Activated effector memory CD4-positive, alpha-beta T cell treated with anti-CD3 and anti-CD28 coated beads, Interleukin-2, amount 50 U/mL, for 16 hours (primary cell): ENCODE measurements at places on chromosomes 5 and 9.

DNA sequence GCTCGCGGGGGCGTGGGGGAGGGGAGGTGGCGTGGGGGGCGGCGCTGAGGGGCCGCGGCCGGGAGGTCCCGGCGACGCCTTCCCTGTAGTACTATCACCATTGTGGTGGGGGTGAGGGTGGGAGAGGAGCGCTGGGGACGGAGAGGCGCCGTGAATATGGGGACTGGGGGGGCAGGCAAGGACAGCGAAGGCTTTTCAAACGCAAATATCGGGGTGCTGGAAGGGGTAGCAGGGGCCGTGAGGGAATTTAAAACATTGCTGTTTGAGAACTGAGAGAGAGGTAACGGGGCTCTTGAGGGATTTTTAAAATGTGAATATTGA, 427 bp downstream of the RBM27 start:
- DNase-seq = no peak

- peak; percentile 86 for DNase-seq
Measured at GRCh38 chr5:35777358-35778087, 79.2 kb upstream of the IL7R start.

DNA sequence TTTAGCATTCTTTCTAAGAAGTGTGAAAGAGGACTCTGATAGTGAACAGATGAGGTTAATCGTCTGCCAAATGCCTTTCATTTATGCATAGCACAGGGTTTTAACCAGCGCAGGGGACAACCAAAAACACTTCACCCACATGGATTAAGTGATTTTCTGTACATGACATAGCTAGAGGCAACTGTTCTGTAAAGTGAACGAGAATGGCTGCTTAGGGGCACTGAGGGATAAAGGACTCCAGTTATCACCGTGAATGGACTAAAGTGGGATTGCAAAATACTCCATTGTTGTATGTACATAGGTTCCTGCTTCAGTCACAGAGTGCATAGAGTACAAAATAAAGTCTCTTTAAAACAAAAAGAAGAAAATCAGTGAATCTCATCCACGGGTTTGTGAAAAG, 456.8 kb downstream of the DMAC1 start:
- no peak for DNase-seq

DNA sequence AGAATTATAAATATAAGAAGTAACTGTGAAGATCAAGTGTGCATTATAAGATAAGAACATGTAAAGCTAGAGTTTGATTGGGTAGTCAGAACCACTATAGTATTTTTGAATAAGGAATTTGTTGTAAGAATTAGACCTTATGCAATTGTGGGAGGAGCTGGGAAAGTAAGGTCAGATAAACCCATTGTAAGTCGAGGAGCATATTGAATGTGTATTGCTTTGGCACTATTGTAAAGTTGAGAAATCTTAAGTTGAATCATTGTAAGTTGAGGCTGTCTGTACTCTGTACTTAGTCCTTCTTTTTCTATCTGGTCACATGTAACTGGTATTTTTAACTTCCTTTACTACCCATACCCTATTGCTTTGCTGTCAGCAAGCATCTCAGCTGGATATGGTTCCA, 158.7 kb downstream of the CCDC171 start:
- no peak for DNase-seq

DNA sequence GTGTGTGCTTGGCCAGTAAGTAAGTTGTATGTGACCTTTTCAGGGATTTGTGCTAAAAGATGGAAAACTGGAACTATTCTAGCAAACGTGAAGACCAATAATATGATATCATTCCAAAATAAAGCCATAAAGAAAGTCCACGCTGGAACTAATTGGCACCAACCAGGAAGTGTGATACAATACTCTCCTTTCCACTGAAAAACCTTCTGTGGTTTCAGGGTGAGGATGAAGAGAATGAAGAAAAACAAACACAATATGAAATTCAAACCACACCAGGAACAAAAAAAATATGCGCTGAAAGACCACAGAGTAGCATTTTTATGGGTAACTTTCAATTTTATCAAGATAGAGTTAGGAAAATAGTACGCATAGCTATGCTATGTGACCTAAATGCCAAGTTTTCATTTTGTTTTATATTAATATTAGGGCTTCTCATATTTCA, 105.8 kb downstream of the EFNA5 start:
- no peak for DNase-seq

DNA sequence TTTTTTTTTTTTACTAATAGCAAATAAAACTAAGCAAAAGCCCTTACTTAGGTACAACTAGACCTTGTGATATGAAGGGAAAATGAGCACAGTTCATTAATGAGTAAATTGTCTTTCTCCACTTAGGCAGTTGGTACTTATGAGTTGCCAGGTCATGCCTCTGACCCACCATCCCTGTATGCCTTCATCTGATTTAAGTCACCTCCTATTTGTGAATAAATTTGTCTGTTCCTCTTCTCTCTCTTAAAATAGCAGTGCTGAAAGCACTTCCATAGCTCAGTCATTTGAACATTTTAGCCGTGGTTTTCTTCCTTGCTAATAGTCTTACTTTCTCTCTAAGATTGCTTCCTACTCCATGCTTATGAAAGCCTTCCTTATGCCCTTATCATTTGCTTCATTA, 61.4 kb downstream of the SLC44A1 start:
- DNase-seq = no peak

DNA sequence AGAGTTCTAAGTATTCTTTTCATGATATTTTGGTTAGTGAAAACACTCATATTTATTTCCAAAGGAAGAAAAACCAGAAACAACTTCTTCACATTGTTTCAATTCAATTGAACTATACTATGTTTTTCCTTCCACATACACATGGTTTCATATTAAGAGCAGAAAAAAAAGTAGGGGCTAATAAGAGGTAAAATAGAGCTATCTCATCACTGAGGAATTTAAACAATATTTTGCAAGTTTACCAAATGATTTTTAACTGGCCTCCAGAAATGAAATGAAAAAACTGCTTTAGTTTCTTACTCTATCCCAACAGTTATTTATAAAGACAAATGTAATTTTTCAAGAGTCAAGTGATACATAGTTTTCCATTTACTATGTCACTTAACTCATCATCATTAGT, 233.5 kb downstream of the RFX3 start:
- DNase-seq = no peak

GRCh38 chr5:173247041-173247440, 12.0 kb upstream of the NKX2-5 start:
- DNase-seq = no peak

DNA sequence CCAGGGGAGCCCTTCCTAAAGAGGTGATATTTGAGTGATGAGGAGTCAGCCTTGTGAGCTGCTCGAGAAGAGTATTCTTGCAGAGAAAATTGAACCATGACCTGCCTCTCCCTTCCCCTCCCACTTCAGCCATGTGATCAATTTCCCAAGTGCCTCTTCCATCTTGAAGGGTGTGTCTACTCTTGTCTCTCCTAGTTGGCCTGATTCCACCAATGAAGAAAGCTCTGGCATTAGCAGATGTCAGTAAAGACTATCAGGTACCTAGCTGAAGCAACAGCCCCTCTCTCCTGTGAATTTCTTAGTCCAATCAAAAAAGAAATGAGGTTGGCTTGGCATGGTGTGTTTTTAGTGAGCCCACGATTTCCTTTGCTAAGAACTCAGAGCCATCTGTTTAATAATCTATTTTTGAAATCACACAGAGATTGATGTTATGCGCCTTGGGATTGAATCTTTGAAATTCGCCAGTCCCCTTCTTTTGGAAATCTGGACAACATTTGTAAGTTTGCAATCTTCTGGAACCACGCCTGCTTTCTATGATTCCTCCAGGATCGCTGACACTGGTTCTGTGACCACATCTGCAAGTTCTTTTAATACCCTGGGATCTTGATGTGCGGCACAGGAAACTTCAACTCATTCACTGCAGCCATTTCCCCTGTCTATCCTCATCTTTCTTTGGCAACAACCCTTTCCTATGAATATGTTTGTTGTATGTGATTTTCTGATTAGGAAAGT, 404.6 kb downstream of the DMRT2 start:
- no peak for DNase-seq

DNA sequence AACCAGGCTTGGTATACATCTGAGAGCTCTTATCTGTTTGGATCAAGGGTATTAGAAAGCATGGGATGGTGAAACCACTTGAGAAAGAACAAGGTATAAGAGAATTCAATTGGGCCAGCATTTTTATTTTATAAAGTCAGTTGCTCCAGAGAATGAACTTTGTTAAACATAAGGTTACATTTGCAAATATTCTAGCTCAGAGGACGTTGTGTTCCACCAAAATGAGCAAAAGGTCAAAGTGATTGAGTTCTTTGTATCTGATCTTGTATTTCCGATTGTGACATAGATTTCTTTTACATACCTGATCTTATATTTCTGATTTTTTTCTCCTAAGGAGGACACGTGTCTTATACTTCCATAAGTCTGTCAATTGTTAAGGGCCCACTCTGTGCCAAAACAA, 8.6 kb upstream of the STARD4 start:
- no peak for DNase-seq

- no peak for DNase-seq
Measured at GRCh38 chr9:7760014-7760415, 39.6 kb downstream of the DMAC1 start.

- no peak for DNase-seq
Measured at GRCh38 chr9:125761676-125762450, 14.7 kb downstream of the PBX3 start.

DNA sequence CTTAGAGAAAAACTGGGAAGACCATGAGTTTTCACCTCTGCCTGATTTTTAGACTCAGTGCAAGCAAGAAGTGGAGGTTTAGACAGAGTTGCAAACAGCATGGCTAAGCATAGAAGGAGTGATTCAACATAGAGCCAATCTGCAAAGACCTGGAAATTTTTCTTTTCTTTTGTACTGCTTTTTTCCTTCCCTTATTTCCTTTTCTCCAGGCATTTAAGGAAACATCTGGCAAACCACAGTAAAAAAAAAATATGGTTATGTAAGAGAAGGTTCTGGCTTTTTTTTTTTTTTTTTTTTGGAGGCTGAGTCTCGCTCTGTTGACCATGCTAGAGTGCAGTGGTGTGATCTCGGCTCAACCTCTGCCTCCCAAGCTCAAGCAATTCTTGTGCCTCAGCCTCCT, 16.6 kb upstream of the DCAF12 start:
- no peak for DNase-seq

DNA sequence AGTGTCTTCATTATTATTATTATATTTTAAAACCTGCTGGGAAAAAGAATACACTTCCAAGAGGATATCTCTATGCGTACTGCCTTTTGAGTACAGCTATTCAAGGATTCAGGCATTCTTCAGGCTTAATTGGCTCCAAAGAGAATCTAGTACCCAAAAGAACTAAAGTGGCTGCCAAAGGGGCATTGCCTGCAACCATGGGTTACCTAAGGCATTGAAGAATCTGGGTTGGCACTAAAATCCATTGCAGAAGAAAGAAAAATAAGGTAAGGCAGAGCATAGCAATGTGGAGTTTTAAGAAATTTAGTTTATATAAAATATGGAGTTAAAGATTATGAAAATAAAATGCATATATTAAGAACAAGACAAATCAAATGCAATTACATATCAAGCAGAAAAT, 223.5 kb downstream of the TMEM161B start:
- DNase-seq = no peak

GRCh38 chr5:91423871-91424270, 40.8 kb upstream of the ARRDC3 start:
- DNase-seq = no peak

GRCh38 chr5:134511796-134512660, 13.4 kb upstream of the JADE2 start:
- no peak for DNase-seq

DNA sequence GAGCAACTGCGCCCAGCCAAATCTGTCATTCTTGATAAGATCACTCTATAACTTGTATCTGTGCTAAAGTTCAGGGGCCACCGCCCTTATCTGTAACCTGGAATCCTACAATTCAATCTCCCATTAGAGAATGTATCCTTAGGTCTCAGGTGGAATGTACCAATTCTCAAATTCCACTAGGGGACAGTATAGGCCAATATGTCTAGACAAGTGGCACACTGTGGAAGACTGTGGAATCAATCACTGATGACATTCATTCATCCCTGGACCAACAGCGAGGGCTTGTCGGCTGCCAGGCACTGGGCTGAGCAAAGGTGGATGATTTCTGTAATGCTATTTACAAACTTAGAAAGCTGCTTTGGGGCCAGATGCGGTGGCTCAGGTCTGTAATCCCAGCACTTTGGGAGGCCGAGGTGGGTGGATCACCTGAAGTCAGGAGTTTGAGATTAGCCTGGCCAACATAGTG, 28.7 kb upstream of the MEGF9 start:
- no peak for DNase-seq

GRCh38 chr5:124630767-124631704, 115.4 kb downstream of the ZNF608 start:
- DNase-seq = no peak

GRCh38 chr9:2758898-2759510, 41.7 kb downstream of the KCNV2 start:
- no peak for DNase-seq

GRCh38 chr5:159332800-159333544, 2.7 kb upstream of the IL12B start:
- DNase-seq = no peak

- DNase-seq = no peak
Measured at GRCh38 chr5:6830643-6831239, 117.5 kb downstream of the TENT4A start.

DNA sequence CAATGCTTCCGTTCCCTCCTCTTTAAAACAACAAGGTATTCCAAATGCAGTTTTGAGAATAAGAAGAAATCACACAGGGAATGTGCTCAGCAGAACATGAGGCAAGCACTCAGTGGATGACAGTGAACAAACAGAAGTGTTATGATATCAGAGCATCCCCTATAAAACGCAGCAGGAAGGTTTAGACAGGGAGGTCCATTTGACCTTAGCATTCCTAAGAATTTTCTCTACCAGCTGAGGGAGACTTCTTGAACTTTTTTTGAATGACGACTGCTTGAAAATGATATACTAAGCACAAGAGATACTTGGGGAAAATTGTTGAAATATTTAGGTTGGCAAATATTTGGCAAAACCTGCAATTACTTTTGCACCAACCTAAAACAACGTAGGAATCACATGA, 3.9 kb downstream of the AMACR start:
- no peak for DNase-seq

DNA sequence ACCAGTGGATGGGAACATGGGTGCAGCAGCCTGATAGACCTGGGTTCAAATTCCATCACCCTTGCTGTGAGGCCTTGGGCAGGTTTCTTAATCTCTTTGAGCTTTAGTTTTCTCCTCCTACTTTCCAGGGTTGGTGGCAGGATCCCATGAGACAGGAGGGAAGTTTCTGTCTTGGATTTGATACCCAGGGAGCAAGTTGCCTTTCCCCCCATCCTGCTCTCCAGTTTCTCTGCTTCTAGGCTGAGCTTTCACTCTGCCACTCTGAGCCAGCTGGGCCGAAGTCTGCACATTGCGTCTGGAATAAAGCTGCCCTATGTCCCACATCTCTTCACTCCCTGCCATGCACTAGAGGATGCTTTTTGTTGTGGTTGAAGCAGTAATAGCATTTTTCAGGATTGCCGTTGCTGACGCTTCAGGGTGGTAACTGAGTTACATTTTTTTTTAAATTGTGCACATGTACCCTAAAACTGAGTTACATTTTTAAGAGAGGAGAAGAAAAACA, 40.5 kb upstream of the ANGPTL2 start:
- no peak for DNase-seq
